ENCODE measurements at places on chromosomes 6 and 20.

- no peaks in the 10 kb centered on the region for H3K36me3 ChIP-seq
- H3K27me3 ChIP-seq = peaks cover 3% of the 10 kb centered on the region
- no peak for DNase-seq
- no peaks in the 10 kb centered on the region for H3K4me1 ChIP-seq
Observed at GRCh38 chr6:139776041-139776440, 401.6 kb upstream of the CITED2 start.

- H3K36me3 ChIP-seq = no peaks in the 10 kb centered on the region
- no peak for DNase-seq
- peaks cover 7% of the 10 kb centered on the region for H3K4me1 ChIP-seq
Observed at GRCh38 chr20:38671186-38671585, 53.1 kb upstream of the SLC32A1 start.

DNA sequence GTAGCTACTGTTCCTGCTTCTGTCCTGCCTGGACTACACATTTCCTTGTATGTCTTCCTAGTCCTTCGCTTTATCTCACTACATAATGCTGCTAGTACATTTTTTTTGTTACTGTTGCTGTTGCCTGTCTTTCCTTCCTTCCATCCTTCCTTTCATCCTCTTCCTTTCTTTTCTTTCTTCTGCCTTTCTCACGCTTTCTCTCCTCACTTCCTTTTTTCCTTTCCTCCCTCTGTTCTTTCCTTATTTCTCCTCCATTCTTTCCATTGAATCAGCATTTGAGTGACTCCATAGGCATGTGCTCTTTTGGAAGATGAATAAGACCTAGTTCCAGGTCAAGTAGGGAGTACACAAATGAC is 46.3 kb downstream of the MAP3K4 start:
- H3K4me1 ChIP-seq = peaks cover 42% of the 10 kb centered on the region
- no peaks in the 10 kb centered on the region for H3K27me3 ChIP-seq
- H3K27ac ChIP-seq = no peak overlapping the region

GRCh38 chr6:14075095-14075503 is 42.5 kb upstream of the CD83 start:
- H3K4me3 ChIP-seq = peak overlapping the region; percentile 68
- H3K4me1 ChIP-seq = peaks cover 56% of the 10 kb centered on the region
- peak overlapping the region; percentile 81 for H3K27ac ChIP-seq
- DNase-seq = no peak
- no peaks in the 10 kb centered on the region for H3K36me3 ChIP-seq
- H3K27me3 ChIP-seq = no peaks in the 10 kb centered on the region

- no peaks in the 10 kb centered on the region for H3K27me3 ChIP-seq
- DNase-seq = no peak
- peaks cover 12% of the 10 kb centered on the region for H3K4me1 ChIP-seq
Observed at GRCh38 chr6:2806644-2807043, 35.0 kb downstream of the SERPINB1 start.

GRCh38 chr20:24917056-24917455 is 32.0 kb upstream of the CST7 start:
- DNase-seq = no peak
- H3K27ac ChIP-seq = no peak overlapping the region
- H3K27me3 ChIP-seq = peaks cover 4% of the 10 kb centered on the region
- no peaks in the 10 kb centered on the region for H3K36me3 ChIP-seq

GRCh38 chr6:43937236-43938177 is 167.5 kb downstream of the VEGFA start:
- DNase-seq = no peak
- H3K4me3 ChIP-seq = no peak overlapping the region
- no peak overlapping the region for H3K27ac ChIP-seq
- H3K27me3 ChIP-seq = no peaks in the 10 kb centered on the region
- H3K4me1 ChIP-seq = no peaks in the 10 kb centered on the region
- no peaks in the 10 kb centered on the region for H3K36me3 ChIP-seq

DNA sequence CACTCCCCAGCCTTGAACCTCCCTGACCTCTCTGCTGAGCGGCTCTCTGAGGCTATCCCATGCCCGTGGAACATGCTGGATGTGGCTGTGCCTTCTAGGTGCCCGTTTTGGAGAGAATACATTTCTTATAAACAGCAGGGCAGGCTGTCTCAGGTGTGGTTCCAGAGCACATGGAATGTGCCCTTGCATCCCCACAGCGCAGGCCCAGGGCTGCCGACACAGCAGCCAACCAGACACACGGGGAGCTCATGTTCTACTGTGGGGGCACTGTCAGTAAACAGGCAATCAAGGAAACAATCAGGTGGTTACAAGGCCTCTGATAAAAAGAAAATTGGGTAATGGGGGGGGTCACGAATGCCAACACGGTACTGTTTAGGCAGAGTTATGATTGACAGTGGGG is 30.8 kb downstream of the FOXC1 start:
- no peaks in the 10 kb centered on the region for H3K27me3 ChIP-seq
- H3K4me1 ChIP-seq = no peaks in the 10 kb centered on the region
- DNase-seq = no peak
- H3K36me3 ChIP-seq = no peaks in the 10 kb centered on the region
- no peak overlapping the region for H3K4me3 ChIP-seq

- peaks cover 2% of the 10 kb centered on the region for H3K27me3 ChIP-seq
- H3K27ac ChIP-seq = no peak overlapping the region
- DNase-seq = no peak
- H3K4me3 ChIP-seq = no peak overlapping the region
- no peaks in the 10 kb centered on the region for H3K36me3 ChIP-seq
Observed at GRCh38 chr20:44850272-44850671, 35.2 kb upstream of the YWHAB start.

DNA sequence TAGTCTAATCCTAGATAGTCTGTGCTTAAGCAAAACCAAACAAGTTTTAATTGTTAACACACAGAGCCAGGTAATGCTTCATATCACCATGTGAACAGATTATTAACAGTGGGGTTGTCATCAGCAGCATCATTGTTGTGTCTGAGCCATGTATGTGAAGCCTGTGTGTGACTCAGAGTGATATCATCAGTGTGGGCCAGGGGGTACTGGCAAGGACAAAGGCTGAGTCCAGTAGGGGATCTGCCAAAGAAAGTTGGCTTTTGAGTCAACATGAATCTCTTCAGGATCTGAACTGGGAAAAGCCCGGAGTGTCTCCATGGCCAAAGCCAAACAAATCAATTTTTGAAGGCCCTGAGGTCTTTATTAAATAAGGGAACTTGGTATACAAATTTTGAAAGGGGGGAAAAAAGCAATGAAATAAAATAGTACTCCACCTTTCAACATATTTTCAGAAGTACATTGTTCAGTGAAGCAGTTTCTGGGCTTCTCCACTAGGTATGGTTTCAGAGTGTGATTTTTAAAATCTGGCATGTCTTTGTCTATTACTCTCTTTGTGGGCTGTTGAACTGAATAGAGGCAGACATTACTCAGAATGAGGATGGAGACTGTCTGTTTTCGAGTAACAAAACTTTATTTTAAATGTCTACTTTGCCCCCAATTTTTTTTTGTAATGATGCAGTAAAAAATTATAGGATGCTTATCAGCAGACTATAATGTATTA is 444.2 kb upstream of the JAG1 start:
- H3K4me3 ChIP-seq = no peak overlapping the region
- no peaks in the 10 kb centered on the region for H3K4me1 ChIP-seq

- H3K36me3 ChIP-seq = peaks cover 40% of the 10 kb centered on the region
- DNase-seq = no peak
Observed at GRCh38 chr20:445514-446336, 16.6 kb downstream of the TBC1D20 start.

GRCh38 chr20:56634307-56634706 is 5.2 kb downstream of the TFAP2C start:
- no peak overlapping the region for H3K27ac ChIP-seq
- no peak overlapping the region for H3K4me3 ChIP-seq
- H3K4me1 ChIP-seq = peaks cover 5% of the 10 kb centered on the region
- peaks cover 37% of the 10 kb centered on the region for H3K27me3 ChIP-seq
- DNase-seq = no peak

- H3K4me3 ChIP-seq = no peak overlapping the region
- no peak overlapping the region for H3K27ac ChIP-seq
- no peaks in the 10 kb centered on the region for H3K4me1 ChIP-seq
- H3K36me3 ChIP-seq = no peaks in the 10 kb centered on the region
- no peak for DNase-seq
- H3K27me3 ChIP-seq = no peaks in the 10 kb centered on the region
Observed at GRCh38 chr20:7776148-7776547, 164.1 kb downstream of the HAO1 start.

- H3K27ac ChIP-seq = no peak overlapping the region
- H3K4me3 ChIP-seq = no peak overlapping the region
- H3K27me3 ChIP-seq = no peaks in the 10 kb centered on the region
- H3K36me3 ChIP-seq = peaks cover 34% of the 10 kb centered on the region
- DNase-seq = no peak
Observed at GRCh38 chr20:41587956-41588355, 30.2 kb downstream of the CHD6 start.

GRCh38 chr6:138560130-138560860 is 61.0 kb upstream of the NHSL1 start:
- no peak for DNase-seq
- H3K4me3 ChIP-seq = no peak overlapping the region
- no peaks in the 10 kb centered on the region for H3K4me1 ChIP-seq
- peaks cover 10% of the 10 kb centered on the region for H3K27me3 ChIP-seq
- H3K27ac ChIP-seq = no peak overlapping the region

GRCh38 chr6:37218511-37218910 is 39.1 kb upstream of the TBC1D22B start:
- no peak overlapping the region for H3K27ac ChIP-seq
- H3K4me1 ChIP-seq = peaks cover 18% of the 10 kb centered on the region
- H3K27me3 ChIP-seq = no peaks in the 10 kb centered on the region
- no peak overlapping the region for H3K4me3 ChIP-seq
- DNase-seq = no peak

- no peak overlapping the region for H3K27ac ChIP-seq
- H3K36me3 ChIP-seq = no peaks in the 10 kb centered on the region
- no peaks in the 10 kb centered on the region for H3K4me1 ChIP-seq
- H3K4me3 ChIP-seq = no peak overlapping the region
- DNase-seq = no peak
- no peaks in the 10 kb centered on the region for H3K27me3 ChIP-seq
Observed at GRCh38 chr6:165013701-165014100, 295.7 kb downstream of the C6orf118 start.

DNA sequence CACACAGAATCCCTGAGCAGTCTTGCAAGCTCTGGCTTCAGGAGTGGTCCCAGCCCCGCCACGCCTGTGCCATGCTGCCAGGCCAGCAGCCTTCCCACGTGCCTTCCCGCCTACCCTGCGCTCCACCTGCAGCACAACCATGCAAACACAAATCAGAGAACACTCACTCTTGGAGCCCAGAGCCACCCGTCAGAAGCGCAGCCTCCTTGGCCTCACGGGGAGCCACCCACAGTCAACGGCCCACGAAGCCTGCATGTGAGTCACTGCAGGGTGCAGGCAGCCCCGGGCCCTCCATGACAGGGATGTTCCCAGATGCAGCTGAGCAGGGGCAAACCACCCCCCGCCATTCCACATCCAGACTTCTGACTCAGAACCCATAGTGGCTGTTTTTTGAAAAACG is 217.0 kb downstream of the DLL1 start:
- peaks cover 2% of the 10 kb centered on the region for H3K36me3 ChIP-seq
- no peak overlapping the region for H3K4me3 ChIP-seq
- no peaks in the 10 kb centered on the region for H3K4me1 ChIP-seq
- H3K27me3 ChIP-seq = peaks cover 19% of the 10 kb centered on the region
- no peak for DNase-seq

DNA sequence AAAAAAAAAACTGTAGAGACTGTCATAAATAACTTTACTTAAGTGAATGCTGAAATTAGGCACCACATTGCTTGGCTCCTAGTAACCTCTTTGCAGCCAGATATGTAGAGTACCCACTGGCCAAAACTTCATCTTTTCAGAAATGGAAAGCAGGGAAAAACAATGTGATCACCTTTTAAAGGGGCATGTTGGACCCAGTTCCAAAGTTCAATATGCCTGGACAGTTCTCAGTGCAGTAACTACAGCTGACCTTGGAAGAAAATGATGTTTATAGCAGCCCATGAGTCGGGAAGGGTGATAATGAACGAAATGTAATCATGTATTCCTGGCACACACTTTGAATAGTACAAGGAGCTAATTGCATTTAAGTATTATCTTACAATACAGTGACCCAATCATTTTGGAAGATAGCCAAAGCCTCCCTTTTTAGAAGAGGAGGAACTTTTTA is 93.6 kb upstream of the TAB2 start:
- no peak overlapping the region for H3K27ac ChIP-seq
- H3K4me1 ChIP-seq = peaks cover 13% of the 10 kb centered on the region
- H3K36me3 ChIP-seq = no peaks in the 10 kb centered on the region
- no peaks in the 10 kb centered on the region for H3K27me3 ChIP-seq
- no peak overlapping the region for H3K4me3 ChIP-seq

GRCh38 chr6:141056945-141057625 is 1075.6 kb upstream of the GJE1 start:
- no peaks in the 10 kb centered on the region for H3K4me1 ChIP-seq
- no peak overlapping the region for H3K4me3 ChIP-seq
- no peak overlapping the region for H3K27ac ChIP-seq
- no peak for DNase-seq

DNA sequence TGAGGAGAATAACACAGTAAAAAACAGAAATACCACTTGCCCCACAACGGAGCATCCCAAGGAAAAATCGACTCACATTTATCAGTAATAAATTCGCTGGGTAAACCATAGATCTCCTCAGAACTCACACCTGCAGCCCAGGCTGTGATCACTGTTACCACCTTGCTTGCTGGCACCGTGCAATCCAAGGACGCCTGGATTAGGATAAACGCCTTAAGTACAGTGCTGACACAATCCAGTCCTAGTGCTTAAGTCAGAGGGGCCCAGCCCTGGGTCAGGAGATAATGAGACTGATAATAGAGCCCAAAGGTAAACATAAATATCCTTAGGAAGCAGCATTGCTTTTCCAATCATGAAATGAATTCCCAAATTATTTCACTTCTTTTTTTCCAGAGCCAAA is 62.5 kb downstream of the EPB41L2 start:
- DNase-seq = no peak
- no peak overlapping the region for H3K27ac ChIP-seq
- no peak overlapping the region for H3K4me3 ChIP-seq

DNA sequence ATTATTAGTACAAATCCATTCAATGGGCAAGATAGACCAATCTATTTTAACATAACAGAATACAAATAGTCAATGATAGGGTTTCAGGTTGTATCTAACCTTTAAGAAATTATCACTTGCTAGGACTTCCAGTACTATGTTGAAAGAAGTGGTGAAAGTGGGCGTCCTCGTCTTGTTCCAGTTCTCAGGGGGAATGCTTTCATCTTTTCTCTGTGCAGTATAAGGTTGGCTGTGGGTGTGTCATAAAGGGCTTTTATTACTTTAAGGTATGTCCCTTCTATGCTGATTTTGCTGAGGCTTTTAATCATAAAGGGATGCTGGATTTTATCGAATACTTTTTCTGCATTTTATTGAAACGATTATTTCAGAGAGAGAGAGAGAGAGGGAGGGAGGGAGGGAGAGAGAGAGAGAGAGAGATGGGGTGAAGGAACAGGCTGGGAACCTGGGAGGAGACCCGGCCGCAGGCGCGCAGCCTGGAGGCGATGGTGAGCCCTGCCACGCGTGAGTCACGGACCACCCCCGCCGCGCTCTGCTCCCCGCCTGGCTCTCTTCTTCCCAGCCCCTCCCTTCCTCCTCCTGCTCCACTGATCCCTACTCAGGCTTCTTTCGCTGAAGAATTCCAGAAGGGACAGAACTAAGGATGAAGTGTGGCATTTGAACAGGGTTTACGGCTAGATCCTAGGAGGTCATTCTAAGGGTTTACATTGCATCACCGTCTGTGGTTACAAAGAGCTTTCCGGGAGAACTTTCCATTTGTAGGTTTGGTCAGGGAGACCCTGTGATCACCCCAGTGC is 45.5 kb upstream of the HLA-E start:
- H3K27ac ChIP-seq = no peak overlapping the region
- no peaks in the 10 kb centered on the region for H3K36me3 ChIP-seq

- peaks cover 10% of the 10 kb centered on the region for H3K27me3 ChIP-seq
- peaks cover 7% of the 10 kb centered on the region for H3K4me1 ChIP-seq
- no peak overlapping the region for H3K27ac ChIP-seq
- H3K36me3 ChIP-seq = no peaks in the 10 kb centered on the region
Observed at GRCh38 chr6:166237617-166238016, 70.0 kb upstream of the TBXT start.

Measured in activated CD4-positive, alpha-beta memory T cell treated with anti-CD3 and anti-CD28 coated beads for 36 hours (primary cell).